ENCODE measurements at places on chromosomes 16 and 17.

- no peak for ATAC-seq
Measured at GRCh38 chr17:45833920-45834319, 10.8 kb upstream of the SPPL2C start.

DNA sequence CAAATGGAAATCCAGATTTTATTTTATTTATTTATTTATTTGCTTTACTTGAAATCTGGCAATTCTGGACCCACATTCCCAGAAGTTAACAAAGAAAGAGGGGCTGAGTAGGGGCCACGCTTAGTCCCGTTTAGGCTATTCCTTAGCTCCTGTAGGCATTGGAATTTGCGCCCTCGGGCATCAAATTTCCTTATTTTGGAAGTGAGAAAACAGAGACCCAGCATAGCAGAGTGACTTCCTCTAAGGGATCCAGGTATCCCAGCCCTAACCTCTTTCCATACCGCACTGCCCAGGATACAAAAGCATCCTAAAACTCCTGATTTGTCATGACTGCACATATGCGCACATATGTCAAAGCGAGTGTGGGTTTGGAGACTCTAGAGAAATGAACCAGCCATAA is 19.0 kb upstream of the SMG1 start:
- ATAC-seq, result no peak

DNA sequence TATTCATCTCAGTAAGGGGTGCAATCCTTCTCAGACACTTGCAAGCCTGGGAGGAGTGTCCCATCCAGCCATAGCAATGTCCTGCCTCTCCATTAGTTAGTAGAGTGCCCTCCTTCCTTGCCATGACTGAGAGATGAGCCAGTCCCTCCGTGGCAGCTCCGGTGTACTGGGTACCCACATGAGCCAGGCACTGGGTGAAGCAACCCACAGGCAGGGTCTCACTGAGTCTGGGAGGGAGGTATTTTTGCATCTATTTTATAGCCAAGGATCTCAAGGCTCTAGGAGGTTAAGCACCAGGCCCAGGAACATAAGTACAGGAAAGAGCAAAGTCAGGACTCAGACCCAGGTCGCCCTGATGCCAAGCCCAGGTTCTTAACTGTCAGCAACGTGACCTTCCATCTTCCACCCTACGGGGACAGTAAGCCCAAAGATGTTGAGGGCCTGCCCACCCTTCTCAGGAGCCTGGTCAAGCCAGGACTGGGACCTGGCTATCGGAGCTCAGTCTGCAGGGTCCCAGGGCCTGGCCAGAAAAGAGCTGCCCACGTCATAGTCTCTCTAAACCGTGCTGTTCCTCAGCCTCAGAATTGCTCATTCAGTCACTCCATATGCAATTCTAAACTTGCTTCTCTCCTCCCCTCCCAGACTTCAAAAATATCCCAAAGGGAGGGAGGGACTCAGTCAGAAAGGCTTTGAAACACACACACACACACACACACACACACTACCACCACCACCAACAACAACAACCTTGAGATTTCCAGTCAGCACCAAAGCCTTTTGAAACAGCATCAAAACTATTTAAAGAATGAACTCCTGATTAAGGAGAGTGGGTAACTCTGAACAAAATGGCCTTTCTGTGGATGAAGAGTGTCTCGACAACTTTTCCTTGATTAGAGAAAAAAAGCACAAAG is 16.6 kb downstream of the NOS2 start:
- no peak for ATAC-seq

DNA sequence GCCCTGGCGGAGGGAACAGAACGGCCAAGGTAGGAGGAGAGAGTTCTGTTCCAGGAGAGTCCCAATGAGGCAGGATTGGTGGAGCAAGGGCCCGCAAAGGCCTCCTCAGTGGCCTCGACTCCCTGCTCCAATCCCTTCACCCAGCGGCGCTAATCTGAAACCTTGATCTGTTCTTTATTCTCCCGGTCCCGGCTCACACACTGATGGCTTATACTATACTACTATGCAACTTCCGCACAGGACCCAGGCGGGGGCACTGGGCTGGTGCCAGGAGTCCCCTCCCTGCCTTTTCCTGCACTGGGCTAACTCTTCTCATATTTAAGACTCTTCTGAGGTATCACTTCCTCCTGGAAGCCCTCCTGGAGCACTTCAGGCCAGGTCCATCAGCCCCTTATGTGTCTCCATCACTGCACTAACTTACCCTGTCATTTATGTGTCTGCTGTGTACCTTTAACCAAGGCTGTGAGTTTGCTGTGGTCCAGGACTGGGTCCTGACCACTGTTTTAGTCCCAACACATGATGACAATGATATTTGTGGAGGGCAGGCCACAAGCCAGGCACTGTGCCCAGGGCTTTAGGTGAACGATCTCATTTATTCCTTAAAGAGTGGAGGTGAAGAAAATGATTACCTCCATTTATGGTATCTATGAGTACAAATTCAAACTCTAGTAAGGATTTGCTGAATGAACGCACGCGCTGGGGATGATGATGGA is 6.8 kb downstream of the CCDC102A start:
- no peak for ATAC-seq

- ATAC-seq, result peak; percentile 95
Measured at GRCh38 chr17:63675607-63676546, 24.0 kb downstream of the LIMD2 start.

GRCh38 chr16:12157517-12158093 is 181.1 kb downstream of the SNX29 start:
- peak; percentile 59 for ATAC-seq

DNA sequence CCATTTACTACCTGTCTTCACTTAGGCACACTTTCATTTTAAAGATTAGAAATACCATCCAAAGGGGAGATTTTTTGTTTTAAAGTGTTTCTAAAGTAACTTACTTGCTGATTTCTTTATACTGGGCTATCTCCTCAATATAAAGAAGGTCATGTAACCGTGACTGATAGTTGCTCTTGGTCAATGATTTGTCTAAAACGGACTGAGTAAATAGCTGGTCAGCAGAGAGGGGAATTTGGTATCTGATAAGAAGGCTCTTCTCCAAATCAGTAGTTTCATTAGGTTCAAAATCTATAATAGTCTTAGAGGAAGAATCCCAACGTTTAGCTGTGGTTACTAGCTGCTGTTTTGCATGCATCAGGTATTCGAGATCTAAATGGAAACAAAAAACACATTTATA is 66.4 kb downstream of the HELZ start:
- ATAC-seq, result no peak

GRCh38 chr16:24409045-24409444 is 130.3 kb upstream of the RBBP6 start:
- ATAC-seq, result 0 out of 3 replicates have a peak, but pooled peaks have one; percentile 21

- peak; percentile 49 for ATAC-seq
Measured at GRCh38 chr17:17028059-17028877, 14.0 kb upstream of the MPRIP start.

DNA sequence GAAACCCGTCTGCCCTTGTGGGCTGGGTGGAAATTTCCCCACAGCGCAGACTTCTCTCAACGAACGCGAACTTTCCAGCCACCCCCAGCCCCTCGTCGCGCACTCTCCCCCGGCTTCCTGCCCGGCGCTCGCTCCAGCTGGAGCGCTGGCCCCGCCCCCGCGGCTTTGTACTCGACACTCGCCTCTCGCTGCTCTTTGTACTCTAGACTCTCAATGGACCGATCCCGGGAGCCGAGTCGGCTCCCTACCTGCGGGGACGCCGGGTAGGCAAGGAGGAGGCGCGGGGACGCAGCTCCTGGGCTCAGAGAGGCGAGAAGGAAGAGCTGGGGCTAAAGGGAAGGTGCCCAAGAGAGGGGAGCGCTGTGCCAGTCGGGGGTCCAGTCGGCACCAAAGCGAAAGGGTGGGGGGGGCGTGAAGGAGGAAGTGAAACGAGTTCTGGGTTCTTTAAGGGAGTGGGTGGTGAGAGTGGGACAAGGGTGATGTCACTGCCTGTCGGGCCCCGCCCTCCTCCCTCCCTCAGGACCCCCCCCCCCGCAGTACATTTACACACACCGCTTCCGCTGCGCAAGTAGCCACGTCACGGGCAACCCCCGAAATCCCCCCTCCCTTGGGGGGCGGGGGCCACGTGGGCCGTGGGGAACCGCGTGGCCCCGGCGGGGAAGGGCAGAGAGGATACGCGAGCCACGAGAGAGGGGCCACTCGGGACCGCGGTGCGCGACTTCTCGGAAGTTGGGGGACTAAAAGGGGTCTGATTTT is 9.7 kb downstream of the KDM6B start:
- peak; percentile 41 for ATAC-seq

- ATAC-seq, result no peak
Measured at GRCh38 chr16:13315642-13316427, 414.4 kb downstream of the SHISA9 start.

GRCh38 chr17:82231312-82231561 is 2.4 kb downstream of the SLC16A3 start:
- ATAC-seq, result no peak

GRCh38 chr16:83967838-83968305 is at the start of gene NECAB2:
NECAB2 (plus strand) TSS chr16:83968244; CDS start chr16:83968649, 405 bp downstream.
- ATAC-seq, result peak; percentile 72

DNA sequence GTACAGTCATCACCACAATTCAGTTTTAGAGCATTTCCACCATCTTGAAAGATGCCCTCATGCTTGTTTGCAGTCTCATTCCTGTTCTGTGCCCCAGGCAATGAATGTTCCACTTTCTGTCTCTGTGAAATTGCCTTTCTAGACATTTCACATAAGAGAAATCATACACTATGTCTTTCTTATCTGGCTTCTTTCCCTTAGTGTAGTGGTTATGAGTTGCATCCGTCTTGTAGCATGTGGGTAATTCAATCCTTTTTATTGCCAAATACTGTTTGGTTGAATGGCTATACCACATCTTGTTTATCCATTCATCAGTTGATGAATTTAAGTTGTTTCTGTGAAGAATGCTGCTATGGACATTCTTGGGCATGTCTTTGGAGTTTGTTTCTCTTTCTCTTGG is 132.5 kb upstream of the PLCG2 start:
- ATAC-seq, result no peak

DNA sequence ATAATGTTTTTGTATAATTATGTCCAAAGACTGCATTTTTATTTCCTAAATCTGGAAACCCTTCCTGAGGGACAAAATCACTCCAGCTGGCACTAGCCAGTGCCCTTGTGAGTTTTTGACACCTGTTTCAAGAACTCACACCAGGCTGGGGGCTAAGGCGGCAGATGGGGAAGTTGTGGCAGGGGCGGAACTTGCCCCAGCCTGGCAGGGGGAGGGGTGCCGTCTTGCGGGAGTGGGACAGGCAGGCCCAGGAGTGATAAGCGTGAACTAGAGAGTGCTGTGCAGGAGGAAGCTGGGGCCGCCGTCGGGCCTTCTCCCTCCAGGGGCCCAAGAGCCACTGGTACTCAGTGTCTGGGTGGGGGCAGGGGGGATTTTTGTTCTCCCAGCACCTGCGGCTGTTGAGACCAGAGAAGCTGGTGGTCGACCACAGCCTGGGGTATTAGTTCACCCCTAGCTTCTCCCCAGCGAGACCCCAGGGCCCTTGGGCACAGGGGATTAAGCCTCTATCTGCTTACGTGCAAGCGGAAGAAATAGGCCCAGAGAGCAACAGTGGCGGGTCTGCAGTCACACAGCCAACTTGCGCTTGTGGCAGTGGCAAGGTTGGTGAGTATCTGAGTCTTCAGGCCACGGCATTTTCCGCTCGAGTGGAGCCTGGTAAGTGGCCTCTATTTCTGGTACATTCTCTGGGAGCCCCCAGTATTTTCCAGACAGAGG is 40.2 kb upstream of the PLCG2 start:
- no peak for ATAC-seq

- no peak for ATAC-seq
Measured at GRCh38 chr16:15855704-15856003, 1.2 kb downstream of the MYH11 start.

- no peak for ATAC-seq
Measured at GRCh38 chr16:1378087-1378803, 26.5 kb downstream of the GNPTG start.

Data from SK-N-SH treated with all-trans-retinoic acid at 6 μM for 48 hours (cell line).